ENCODE measurements at places on chromosomes 7 and 10.

DNA sequence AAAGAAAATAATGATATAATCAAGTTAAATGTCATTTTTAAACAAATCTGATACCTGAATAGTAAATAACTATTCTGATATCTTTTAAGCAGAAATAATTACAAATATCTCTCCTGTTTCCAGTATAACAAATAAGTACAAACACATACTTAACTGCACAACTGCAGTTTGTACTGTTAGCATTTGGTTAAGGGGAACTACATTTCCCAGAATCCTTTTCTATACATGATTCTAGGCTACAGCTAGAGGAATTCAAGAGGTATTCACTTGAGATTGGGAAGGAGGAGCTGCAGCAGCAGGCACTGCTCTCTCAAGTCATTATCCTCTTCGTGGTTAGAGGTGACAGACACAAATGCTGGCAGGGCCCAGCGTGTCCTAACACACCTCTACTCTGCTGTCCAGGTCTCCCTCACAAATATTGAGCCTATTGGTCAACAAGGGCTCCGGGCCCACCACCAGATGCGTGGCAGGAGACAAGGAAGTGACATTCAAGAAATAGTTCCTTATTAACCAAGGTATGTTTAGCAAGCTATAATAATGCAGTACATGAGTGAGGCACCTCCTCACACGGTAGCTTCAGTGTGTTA lies 255.1 kb upstream of the MKLN1 start:
- DNase-seq: no peak

- DNase-seq: no peak
These were observed 50.3 kb downstream of the LRRC4 start for GRCh38 chr7:127980901-127981300.

DNA sequence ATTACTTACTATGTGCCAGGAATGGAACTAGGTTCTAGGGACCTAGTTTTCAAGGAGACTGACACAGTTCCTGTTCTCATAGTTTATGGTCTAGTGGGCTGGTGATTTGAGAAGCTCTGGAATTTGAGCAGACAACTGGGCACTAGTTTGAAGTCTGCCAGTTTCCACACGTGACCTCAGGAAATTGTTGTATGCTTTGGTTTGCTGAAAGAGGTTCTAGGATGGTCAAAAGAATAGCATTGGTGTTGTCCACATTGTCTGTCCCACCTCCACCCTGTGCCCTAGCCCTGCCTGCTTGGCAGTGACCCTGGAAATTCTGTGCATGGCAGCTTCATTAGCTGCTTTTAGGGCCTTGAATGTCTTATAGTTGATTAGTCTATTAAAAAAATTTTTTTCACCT lies 28.7 kb downstream of the GBF1 start:
- no peak for DNase-seq

DNA sequence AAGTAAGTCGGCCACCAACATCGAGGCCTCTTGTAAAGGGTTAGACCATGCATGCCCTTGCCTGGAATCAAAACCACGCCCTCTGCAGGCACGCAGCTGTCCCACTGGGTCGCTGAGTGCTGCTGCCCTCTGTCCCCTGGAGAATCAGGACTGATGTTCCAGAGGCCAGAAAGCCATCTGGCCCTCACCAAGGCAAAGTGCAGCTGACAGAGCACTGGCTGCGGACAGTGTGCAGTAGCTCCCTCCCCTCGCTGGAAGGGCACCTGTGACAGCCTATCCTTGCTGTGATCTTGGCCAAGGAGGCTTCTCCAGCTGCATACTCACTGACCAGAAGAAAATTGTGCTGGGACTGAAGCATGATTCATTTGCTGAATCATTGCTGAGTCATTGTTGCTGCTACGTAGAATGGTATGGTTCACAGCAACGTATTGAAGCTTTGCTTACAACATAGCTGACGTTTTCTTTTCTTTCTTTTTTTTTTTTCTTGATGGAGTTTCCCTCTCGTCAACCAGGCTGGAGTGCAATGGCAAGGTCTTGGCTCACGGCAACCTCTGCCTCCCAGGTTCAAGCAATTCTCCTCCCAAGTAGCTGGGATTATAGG lies 30.4 kb downstream of the DDC start:
- no peak for DNase-seq

- DNase-seq: no peak
These were observed 17.1 kb downstream of the ZNF485 start for GRCh38 chr10:43623351-43623750.

- no peak for DNase-seq
These were observed 106.2 kb downstream of the REEP3 start for GRCh38 chr10:63627396-63627795.

DNA sequence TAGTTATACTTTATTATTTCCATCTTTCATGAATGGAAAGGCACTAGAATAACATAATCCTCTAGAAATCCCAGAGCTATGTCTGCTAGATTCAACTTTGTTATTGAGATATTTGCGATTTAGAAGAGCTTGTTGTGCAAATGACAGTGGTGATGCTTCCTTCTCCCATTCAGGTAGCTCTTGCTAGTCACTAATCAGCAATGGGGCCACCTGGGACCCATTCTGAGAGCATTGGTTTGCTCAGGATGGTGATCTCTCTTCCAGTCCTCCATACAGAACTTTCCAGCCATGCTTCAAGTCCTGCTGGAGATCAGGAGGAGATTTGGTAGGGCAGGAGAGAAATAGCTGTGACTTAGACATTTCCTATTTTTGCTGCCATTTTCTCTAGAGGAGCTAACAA lies 65.8 kb upstream of the WNT16 start:
- DNase-seq: no peak

All from stimulated activated CD4-positive, alpha-beta T cell treated with anti-CD3 and anti-CD28 coated beads, TNF-alpha, amount 100 ng/mL, for 24 hours (primary cell).